ENCODE measurements at places on chromosomes 1 and 21. TPM values are rescaled to one million over a fixed set of nuclear protein-coding genes. Genes with fewer than 3 reads are reported as not detected.

DNA sequence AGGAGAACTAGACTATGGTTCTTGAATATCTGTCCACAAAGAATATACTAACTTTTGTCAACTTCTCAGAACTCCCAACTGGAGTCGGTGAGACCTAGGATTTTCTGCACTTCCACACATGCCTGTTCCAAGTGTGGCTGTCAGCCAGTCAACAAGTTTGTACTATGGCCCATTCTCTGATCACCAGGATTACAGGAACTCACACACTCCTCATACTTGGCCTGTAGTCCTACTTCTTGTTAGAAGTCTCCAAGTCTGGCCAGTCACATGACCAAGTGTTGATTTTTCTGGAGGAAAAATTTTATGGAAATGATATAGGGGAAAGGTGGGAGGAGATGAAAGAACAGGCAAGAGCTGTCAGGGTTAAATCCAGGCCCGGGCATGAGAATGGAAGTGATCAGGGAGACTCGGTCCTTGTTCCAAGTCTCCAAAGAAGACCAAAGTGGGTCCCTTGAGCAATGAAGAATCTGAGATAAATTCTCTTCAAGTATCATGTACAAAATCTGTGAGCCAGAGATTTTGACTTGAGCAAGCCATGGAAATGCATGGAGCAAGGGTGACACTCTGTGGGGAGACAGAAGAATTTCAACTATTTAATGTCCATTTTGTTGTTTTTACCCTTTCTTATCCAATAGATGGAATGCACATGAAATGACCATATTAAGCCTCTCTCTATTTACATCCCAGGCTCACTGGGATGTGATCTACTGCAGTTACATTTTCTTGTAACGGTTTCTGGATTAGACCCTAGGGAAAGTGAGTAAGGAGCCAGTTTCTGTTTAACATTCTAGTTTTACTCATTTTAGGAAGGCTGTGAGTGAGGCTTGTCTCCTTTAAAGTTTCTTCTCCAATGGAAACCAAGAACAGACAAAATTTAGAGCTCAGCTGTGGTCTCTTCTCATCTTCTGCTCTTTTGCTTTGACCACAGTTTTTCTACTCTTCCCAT, 320.9 kb downstream of the ASTN1 start:
- no peak overlapping the region for H3K4me3 ChIP-seq
- H3K36me3 ChIP-seq: no peaks in the 10 kb centered on the region
- H3K4me1 ChIP-seq: no peaks in the 10 kb centered on the region
- no peak overlapping the region for H3K27ac ChIP-seq

- no peak for DNase-seq
- H3K4me3 ChIP-seq: no peak overlapping the region
- no peaks in the 10 kb centered on the region for H3K27me3 ChIP-seq
Observed at GRCh38 chr1:241706257-241706656, 54.2 kb downstream of the WDR64 start.

DNA sequence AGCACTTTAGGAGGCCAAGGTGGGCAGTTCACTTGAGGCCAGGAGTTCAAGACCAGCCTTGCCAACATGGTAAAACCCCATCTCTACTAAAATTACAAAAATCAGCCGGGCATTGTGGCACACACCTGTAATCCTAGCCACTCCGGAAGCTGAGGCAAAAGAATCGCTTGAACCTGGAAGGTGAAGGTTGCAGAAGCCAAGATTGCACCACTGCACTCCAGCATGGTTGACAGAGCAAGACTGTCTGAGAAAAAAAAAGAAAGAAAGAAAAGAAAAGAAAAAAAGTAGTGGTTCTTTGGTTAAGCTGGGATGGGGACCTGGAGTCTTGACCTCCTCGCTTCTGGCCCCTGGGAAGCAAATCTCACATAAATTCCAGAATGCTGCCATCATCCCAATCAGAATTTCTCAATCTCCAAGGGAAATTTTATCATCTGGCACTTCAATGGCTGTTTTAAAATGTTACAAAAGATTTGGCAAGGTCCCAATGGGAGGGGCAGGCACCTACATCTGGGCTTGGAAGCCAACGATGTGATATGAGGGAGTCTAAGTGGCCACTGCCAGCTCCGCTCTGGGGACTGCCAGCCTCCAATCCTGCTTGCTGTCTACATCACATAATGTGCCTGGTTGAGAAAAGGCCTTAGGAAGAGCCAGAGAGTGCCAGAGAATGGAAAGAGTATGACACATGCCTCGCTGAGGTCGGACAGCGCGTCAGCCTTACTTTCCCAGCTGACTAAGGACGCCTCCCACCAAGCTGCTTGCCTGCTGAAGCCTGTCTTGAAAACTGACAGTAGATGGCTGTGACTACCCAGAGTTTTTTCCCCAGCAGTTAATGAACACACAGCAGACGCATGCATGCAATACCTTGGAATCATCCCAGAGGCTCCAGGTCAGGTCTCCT, 42.1 kb upstream of the SRP9 start:
- H3K27ac ChIP-seq: peak overlapping the region; percentile 74
- H3K4me1 ChIP-seq: peaks cover 29% of the 10 kb centered on the region
- H3K4me3 ChIP-seq: no peak overlapping the region
- DNase-seq: peak; percentile 93
- no peaks in the 10 kb centered on the region for H3K27me3 ChIP-seq

RGS18 gene
- total RNA-seq: 1.2 TPM

Data from right atrium auricular region (tissue), 2 donors.